ENCODE measurements at places on chromosomes 12 and 14.

GRCh38 chr12:45232756-45233372 is 17.0 kb downstream of the ANO6 start:
- DNase-seq: no peak

- peak; percentile 40 for DNase-seq
Measured at GRCh38 chr12:120713861-120714482, 3.7 kb downstream of the UNC119B start.

DNA sequence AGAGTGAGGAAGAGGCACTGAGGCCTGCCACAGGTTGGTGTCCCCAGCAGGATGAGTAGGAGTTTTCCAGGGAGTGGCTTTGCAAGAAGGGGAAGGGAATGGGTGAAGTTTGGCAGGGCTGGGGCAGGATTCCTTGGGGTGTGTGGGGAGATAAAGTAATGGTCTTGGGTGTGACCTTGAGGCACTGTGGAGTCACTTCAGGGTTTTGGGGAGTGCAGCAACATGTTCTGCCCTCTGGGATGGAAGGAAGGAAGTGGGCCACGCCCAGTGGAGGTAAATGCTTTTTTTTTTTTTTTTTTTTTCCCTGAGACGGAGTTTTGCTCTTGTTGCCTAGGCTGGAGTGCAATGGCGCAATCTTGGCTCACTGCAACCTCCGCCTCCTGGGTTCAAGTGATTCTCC is 108.9 kb downstream of the ADCK1 start:
- no peak for DNase-seq

GRCh38 chr14:73762375-73762822 is 48.2 kb upstream of the PNMA1 start:
- no peak for DNase-seq

- DNase-seq: no peak
Measured at GRCh38 chr14:68144051-68144681, 324.6 kb downstream of the RAD51B start.

DNA sequence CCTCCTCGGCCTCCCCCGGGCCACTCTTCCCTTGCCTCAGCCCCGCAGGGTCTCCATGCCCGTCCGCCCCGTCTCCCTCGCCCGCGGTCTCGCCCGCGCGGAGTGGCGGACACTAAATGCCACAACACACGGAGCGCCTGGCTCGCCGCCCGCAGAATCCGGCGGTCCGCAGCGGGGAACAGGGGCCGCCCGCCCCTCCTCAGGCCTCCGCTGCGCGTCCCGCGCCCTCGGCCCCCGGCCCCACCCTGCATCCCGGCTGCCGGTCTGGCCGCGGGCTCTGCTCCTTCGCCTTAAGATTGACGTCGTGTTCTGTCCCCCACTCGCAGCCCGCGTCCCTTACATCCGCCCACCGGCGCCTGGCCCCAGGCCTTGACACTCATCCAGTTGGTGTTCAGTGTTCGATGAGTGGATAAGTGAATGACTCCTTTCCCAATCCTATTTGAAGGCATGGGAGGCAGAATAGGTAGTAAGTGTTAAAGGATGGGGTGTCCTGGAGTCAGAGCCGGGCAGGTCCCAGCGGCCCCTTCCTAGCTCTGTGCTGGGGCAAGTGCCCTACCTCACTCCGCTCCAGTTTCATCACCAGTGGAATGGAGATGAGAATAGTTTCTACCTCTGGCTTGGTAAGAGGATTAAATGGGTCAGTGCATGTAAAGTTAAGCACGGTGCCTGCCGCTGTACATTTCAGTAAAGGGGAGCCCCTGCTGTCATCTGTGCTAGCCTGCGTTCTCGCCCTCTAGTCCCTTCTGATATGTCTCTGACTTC is 622 bp downstream of the TECPR2 start:
- DNase-seq: peak; percentile 3

GRCh38 chr12:38555620-38556591 is 239.3 kb downstream of the ALG10B start:
- no peak for DNase-seq

GRCh38 chr14:22882529-22883172 is 371 bp upstream of the REM2 start:
- no peak for DNase-seq

GRCh38 chr12:65879878-65880277 is 55.6 kb downstream of the HMGA2 start:
- no peak for DNase-seq

DNA sequence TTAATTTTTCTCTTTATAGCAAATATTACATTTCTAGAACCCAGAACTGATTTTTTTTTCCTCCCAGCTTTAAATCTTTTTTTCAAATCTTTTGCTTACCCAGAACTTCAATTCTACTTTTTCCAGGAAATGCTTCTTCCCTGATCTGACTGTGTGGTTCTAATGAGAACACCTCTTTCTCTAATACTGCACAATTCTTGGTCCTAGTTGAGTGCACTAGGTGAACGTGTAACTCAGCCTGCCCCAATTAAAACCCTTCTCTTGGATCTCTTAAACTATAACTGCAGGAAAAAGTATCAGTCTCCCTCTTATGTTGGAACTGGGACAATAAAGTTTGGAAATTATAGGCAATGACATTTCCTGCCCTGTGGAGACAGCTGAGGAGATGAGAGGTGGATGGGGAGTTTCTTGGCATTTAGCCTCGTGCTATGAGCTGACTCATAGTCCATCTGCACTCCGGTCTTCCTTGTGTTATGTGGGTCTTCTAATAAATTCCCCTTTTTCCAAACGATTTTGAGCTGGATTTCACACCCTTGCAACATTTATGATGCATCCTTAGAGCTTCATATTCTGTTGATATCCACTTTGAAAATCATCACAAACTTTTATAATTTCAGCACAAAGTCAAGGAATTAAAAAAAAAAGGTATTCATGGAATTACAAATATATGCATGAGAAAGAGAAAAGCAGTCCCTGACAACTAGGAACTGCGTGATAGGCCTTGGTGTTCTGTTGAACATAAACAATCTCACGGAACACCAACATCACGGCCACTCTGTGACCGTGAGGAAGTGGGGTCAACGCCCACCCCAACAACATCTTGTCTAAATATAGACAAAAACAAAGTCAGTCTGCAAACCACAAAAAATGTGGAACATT is 52.4 kb downstream of the BRMS1L start:
- no peak for DNase-seq

DNA sequence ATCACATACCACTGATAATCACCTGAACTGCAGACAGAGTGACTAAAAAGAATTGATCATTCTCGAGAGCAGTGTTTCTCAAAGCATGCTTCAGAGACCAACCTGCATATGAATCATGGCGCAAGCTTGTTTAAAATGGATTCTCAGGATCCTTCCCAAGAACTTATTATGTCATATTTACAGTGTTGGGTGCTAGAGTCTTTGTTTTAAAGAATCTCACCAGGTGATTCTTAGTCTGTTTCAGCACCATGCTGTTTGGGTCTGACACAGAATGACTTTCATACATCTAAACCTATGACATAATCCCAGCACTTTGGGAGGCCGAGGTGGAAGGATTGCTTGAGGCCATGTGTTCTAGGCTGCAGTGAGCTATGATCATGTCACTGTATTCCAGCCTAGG is 31.3 kb upstream of the SSPN start:
- no peak for DNase-seq

- DNase-seq: no peak
Measured at GRCh38 chr14:92450351-92451070, 63.1 kb upstream of the RIN3 start.

- no peak for DNase-seq
Measured at GRCh38 chr12:21828136-21828775, 53.8 kb upstream of the KCNJ8 start.

GRCh38 chr12:66688846-66689439 is 10.1 kb upstream of the GRIP1 start:
- no peak for DNase-seq

GRCh38 chr14:104298458-104298857 is 160.1 kb downstream of the KIF26A start:
- no peak for DNase-seq

DNA sequence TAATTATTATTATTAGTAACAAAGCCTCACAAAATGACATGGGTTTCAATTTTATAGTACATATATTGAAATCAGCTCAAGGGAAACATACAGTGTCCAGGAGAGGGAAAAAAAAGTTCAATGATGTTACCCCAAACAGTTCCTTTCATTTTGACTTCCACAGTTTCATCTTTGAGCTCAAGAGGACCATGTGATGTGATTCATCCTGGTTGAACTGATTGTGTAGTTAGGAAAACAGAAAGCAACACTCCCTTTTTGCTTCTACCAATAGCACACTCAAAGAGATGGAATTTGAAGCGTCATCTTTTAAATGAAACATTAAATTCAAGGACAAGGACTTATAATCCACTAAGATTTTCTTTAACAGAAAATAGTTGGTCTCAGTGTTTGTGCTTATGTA is 461.0 kb downstream of the FOXG1 start:
- no peak for DNase-seq

DNA sequence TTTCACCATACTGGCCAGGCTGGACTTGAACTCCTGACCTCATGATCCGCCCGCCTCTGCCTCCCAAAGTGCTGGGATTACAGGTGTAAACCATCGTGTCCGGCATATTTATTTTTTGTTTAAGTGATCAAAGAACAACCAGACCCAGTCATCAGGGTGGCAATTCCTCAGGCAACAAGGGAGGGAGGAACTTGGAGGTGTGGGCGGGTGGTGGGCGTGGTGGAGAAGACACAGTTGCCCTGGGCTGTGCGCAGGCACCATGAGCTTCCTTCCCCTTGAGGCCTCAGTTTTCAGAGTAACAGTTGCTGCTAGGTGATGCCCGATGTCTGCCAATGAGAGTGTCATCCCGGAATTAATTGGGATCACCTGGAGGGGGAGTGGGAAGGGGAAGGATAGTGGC is 191.7 kb downstream of the ALG10 start:
- no peak for DNase-seq

GRCh38 chr12:120537856-120538220 is 3.7 kb downstream of the RNF10 start:
- no peak for DNase-seq

- no peak for DNase-seq
Measured at GRCh38 chr14:101823511-101824120, 62.1 kb downstream of the PPP2R5C start.

DNA sequence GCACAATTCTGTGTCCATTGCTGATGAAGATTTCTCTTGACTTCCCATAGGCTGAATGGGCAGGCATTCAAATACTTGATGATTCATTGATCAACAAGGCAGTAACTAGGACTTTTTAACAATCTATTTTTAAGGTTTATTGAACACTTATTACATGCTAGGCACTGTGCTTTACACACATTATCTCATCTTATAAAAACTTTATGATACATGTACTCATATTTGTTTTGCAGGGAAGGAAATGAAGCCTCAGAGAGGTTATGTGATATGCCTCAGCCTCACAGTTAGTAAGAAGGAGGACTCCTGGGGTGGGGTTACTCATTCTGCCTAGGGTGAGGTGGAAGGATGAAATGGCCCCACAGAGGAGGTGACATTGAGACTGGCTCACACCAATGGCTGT is 12.9 kb upstream of the EMP1 start:
- DNase-seq: no peak

- no peak for DNase-seq
Measured at GRCh38 chr14:37903343-37904191, 304.1 kb upstream of the SSTR1 start.

DNA sequence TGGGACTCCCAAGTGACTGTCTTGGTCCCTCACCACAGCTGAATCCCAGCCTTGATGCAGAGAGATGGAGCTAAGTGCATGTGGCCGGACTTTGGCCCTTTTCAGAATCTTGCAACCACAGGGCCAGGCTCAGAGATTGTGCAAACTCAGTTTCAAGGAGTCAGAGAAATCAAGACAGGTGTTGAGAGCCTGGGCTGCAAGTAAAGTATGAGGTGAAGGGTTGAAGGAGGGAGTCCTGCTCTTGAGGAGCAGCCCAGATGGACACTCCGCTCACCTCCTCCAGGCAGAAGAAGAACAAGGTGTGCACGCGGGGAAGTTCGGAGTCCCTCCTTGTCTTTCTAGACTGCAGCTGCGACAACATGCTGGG is 6.3 kb upstream of the BMP4 start:
- no peak for DNase-seq

DNA sequence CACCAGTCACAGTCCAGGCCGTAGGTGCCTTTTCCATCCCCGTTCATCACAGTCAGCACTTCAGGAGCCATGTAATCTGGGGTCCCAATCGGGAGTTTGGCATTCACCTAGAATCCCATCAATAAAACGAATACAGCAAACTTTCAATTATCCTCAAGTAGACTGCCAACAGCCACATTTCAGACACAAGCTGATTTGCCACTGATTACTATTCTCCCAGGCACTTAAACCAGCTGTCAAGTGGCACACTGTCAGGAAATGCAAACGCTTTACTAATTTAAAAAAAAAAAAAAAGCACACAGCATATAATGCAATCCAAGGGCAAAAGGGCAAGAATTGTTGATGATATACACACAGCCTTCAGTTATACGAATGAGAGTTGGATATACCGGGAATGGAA is 51.9 kb downstream of the CIT start:
- DNase-seq: no peak

DNA sequence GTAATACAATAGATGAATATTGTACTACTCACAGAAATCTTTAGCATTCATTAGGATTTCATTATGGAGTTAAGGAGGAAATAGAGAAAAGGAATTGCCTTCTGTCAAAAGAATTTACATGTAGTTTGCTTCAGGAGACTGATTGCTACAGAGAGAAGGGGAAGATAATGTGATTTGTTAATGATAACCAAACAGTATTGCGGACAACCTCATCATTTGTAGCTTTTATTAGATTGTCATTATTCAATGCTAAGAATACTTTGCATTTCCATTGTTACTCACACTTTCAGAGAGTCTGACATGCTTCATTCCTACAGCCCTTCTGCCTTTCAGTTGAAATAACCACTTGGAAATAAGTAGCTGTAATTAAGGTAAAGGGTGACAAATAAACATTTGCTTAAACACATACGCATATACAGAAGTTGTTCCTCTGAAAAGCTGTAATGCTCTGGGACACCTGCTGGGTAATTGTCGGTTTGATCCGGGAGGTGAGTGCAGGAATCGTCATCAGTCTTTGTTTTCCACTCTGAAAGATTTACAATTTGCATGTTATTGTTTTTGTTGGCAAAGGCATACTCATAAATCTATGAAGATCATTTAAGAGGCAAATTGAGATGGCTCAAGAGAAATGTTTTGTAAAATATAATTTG is 600.2 kb downstream of the TRHDE start:
- no peak for DNase-seq

DNA sequence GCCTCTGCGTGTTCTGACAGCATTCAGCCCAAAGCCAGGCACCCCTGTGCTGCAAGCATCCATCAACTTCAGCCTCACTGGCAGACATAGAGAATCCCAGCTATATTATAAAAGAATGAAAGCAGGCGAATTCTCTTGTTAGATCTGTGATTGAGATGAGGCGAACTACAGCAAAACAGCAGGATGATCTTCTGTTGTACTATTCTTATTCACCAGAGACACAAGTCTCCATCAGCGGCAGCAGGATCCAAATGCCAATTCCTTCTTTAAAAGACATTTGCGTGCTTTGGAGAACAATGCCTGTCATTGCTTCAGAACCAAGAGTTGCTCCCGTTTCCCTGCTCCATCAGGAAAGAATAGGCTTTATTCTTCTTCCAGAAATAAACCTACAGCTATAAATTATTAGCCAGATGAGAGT is 188.9 kb downstream of the SLC41A2 start:
- no peak for DNase-seq

- DNase-seq: no peak
Measured at GRCh38 chr12:55515696-55516095, 23.5 kb downstream of the OR6C68 start.
